ENCODE measurements at places on chromosomes 16 and 17. TPM values are rescaled to one million over a fixed set of nuclear protein-coding genes. Genes with fewer than 3 reads are reported as not detected.

PRSS8 gene
- total RNA-seq: under 0.01 TPM

CENPT gene
- 13.5 TPM for total RNA-seq

HEXIM1 gene
- total RNA-seq: 6.0 TPM

GNGT2 gene
- 0.28 TPM for total RNA-seq

KRTAP4-8 gene
- total RNA-seq: not detected

CNGB1 gene
- not detected for total RNA-seq

KRTAP9-8 gene
- not detected for total RNA-seq

C1QTNF1 gene
- total RNA-seq: 77.1 TPM

CBX1 gene
- 28.2 TPM for total RNA-seq

HIRIP3 gene
- total RNA-seq: 5.0 TPM

TBC1D3E gene
- total RNA-seq: not detected

TPPP3 gene
- 1.00 TPM for total RNA-seq

CCL8 gene
- total RNA-seq: 8.8 TPM

DYNC1LI2 gene
- 104 TPM for total RNA-seq

TP53TG3F gene
- not detected for total RNA-seq
